ENCODE measurements at places on chromosomes 13 and 19. TPM values are rescaled to one million over a fixed set of nuclear protein-coding genes. Genes with fewer than 3 reads are reported as not detected.

Gene ZNF583
- total RNA-seq: 5.4 TPM

- no peaks in the 10 kb centered on the region for H3K4me1 ChIP-seq
- DNase-seq: peak; percentile 16
- no peaks in the 10 kb centered on the region for H3K36me3 ChIP-seq
- peaks cover 19% of the 10 kb centered on the region for H3K27me3 ChIP-seq
- no peak overlapping the region for H3K4me3 ChIP-seq
Measured at GRCh38 chr19:19217099-19217498, 5.3 kb downstream of the NCAN start.

Gene KBTBD7
- 7.9 TPM for total RNA-seq

Gene ANKLE1
- total RNA-seq: 0.28 TPM

Gene SIGLEC12
- total RNA-seq: not detected

Gene CKAP2
- total RNA-seq: 44.6 TPM

DNA sequence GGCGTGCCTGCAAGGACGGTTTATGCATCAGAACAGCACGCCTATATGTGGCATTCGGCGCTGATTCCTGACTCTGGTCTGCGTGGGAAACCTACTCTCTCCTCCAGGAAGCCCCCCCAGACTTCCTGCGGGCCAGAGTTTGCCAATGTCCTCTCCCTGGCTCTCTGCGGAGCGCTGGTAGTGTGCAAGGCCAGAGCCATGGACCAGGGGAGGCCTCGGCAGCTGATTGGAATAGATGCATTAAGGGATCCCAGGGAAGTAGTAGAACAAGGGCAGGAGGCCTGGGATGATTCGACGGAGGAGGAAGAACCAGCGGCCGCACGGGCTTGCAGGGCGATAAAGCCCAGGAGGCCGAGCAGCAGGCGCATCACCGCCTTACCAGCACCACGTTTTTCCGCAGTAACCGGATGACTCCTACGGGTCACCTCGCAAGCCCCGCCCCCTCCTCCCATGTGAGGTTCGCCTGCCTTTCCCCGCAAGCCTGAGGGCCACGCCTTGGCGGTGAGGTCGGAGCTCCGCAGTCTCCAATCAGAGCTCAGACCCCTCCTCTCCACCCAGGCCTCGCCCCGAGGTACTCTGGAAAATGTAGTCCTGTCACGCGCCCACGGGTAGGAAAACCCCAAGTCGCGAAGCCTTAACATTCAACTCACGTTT lies 5.0 kb downstream of the CLEC11A start:
- no peaks in the 10 kb centered on the region for H3K27me3 ChIP-seq
- no peak overlapping the region for H3K27ac ChIP-seq
- peaks cover 2% of the 10 kb centered on the region for H3K36me3 ChIP-seq
- H3K4me1 ChIP-seq: peaks cover 8% of the 10 kb centered on the region
- 0 out of 2 replicates have a peak overlapping the region, but pooled peaks have one; percentile 4 for H3K4me3 ChIP-seq
- peak; percentile 75 for DNase-seq

Gene NOSIP
- total RNA-seq: 118 TPM

DNA sequence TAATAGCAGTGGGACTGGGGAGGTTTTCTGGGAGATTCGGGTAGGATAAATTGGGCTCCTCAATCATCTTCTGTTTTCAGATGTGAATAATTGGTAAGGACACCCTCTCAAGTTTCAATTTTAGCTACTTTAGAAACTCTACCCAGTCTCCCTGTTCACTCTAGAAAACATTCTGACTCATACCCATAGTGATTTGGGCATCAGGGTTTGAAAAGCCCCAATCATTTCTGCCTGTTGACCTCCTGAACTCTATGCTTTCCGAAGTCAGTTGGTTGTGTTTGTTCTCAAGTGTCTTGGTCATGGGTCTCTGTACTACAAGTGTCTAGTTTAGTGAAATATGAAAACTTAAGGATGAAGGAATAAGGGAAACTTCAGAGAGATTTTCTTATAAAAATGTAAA lies 911.3 kb upstream of the GPC6 start:
- peaks cover 2% of the 10 kb centered on the region for H3K4me1 ChIP-seq
- H3K36me3 ChIP-seq: no peaks in the 10 kb centered on the region

Gene CACNG6
- total RNA-seq: not detected

GRCh38 chr19:2329149-2329478 lies 630 bp downstream of the SPPL2B start:
- H3K27me3 ChIP-seq: no peaks in the 10 kb centered on the region
- peak overlapping the region; percentile 76 for H3K27ac ChIP-seq

GRCh38 chr19:53308339-53308811 lies 25.2 kb upstream of the ZNF845 start:
- H3K27ac ChIP-seq: no peak overlapping the region
- no peaks in the 10 kb centered on the region for H3K4me1 ChIP-seq
- H3K36me3 ChIP-seq: no peaks in the 10 kb centered on the region
- DNase-seq: no peak
- H3K27me3 ChIP-seq: no peaks in the 10 kb centered on the region

GRCh38 chr13:34006011-34006410 lies 188.1 kb downstream of the RFC3 start:
- H3K4me3 ChIP-seq: no peak overlapping the region
- no peak overlapping the region for H3K27ac ChIP-seq
- H3K27me3 ChIP-seq: no peaks in the 10 kb centered on the region
- H3K36me3 ChIP-seq: no peaks in the 10 kb centered on the region
- no peaks in the 10 kb centered on the region for H3K4me1 ChIP-seq

Gene IQCN
- total RNA-seq: 0.18 TPM

GRCh38 chr19:48511800-48512503 lies at the start of gene LMTK3:
LMTK3 (minus strand) TSS chr19:48511835; CDS start chr19:48511576, 259 bp downstream.
- 0 out of 2 replicates have a peak within 1 kb of the TSS, but pooled peaks have one; percentile 5 for H3K4me3 ChIP-seq
- no peaks in the 10 kb centered on the region for H3K36me3 ChIP-seq
- no peak within 1 kb of the TSS for H3K27ac ChIP-seq
- peaks cover 25% of the 10 kb centered on the region for H3K27me3 ChIP-seq
- peak; percentile 56 for DNase-seq

All from IMR-90 (cell line).